Pancreas (tissue), 10 donors: ENCODE measurements at places on chromosomes 2 and 18.

DNA sequence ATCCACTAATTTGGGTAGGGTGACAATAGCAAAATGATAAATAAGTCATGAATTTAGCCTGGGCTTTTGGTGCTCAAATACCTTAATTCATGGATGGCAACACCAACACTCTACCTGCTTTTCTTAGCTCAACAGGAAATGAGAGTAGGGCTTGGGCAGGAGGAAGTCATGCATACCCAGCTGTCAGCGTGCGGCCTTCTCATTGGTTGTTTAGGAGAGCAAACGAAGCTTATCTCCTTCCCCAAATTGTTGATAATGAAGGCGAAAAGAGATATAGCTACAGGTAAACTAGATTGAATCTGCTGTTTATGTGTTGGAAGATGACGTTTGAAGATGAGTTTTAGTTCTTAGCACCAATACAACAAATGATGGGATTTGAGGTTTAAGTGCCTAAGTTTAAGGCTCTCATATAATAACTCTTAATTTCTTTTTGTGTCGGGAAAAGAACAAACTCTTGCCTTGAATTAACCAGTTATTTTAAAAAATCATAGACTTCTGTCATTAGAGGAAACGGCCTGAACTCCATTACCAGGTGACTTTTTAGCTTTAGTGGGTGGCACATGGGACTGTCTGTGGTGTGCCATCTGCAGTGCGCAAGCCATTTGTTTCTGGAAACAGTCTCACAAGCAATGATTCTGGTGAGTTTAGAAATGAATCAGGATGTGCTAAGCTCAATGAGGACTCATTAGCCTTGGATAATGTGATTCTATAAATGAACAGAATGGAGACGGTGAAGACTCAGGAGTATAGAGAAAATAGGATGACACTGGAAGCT lies 19.8 kb downstream of the MAP4K4 start:
- DNase-seq = no peak

DNA sequence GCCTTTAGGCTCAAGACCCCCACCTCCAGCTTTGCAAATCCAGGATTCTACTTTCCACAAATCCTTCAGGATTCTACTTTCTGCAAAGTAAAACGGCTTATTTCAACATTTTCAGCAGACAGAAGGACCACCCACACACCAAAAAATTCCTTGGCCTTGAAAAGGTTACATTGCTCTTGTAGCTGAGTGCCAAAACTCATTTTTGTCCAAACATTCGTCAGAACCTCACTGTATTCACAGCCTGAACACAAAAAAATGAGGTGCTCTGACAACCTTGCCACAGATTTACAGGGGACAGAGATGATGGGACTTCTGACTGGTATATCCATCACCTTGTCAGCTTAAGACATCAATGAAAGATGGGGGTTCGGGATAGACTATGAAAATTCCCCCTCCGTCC lies 63.0 kb upstream of the COX7A2L start:
- no peak for DNase-seq

DNA sequence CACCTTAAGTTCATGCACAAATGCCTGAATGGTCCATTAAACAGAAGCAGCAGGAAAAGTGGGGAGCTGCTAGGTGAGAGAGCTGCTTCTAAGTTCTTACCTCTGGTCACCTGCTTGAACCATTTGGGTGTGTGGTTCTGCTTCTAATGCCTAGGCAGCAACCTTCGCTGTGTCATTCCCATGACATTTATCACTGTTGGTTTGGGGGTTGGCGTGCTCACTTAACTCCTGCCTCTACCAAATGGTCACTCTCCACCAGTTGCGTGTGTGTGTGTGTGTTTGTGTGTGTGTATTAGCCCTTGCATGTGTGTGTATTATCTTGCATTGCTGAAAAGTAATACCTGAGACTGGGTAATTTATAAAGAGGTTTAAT lies 56.2 kb downstream of the NCAPH start:
- DNase-seq = no peak

- peak; percentile 46 for DNase-seq
Measured at GRCh38 chr2:240932001-240932723, 26.0 kb downstream of the CROCC2 start.

- DNase-seq = no peak
Measured at GRCh38 chr2:235532307-235532706, 38.5 kb downstream of the AGAP1 start.

DNA sequence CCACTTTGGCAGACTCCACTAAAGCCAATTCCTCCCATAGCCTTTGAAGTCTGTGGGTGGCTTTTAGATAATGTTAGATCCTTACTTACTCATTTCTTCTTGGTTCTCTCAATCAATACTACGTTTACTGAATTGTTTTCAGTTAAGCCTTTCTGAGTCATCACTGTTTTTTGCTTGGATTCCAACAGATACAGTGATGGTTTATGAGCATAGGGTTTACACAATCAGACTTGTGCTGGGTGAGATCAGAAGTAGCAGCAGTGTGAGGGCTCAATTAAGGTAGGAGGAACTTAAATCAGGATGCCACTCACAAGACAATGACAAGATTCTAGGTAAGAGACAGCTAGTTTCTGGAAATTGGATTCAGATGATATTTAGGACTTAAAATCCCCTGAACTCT lies 297.7 kb upstream of the DOK6 start:
- no peak for DNase-seq

GRCh38 chr18:23105581-23106219 lies 29.6 kb upstream of the CABLES1 start:
- DNase-seq = no peak

GRCh38 chr2:106885971-106886915 lies at the start of gene ST6GAL2:
TSS of gene ST6GAL2 (minus strand) at chr2:106886167. CDS start at chr2:106843977, 42,190 bp downstream.
- DNase-seq = peak; percentile 58

DNA sequence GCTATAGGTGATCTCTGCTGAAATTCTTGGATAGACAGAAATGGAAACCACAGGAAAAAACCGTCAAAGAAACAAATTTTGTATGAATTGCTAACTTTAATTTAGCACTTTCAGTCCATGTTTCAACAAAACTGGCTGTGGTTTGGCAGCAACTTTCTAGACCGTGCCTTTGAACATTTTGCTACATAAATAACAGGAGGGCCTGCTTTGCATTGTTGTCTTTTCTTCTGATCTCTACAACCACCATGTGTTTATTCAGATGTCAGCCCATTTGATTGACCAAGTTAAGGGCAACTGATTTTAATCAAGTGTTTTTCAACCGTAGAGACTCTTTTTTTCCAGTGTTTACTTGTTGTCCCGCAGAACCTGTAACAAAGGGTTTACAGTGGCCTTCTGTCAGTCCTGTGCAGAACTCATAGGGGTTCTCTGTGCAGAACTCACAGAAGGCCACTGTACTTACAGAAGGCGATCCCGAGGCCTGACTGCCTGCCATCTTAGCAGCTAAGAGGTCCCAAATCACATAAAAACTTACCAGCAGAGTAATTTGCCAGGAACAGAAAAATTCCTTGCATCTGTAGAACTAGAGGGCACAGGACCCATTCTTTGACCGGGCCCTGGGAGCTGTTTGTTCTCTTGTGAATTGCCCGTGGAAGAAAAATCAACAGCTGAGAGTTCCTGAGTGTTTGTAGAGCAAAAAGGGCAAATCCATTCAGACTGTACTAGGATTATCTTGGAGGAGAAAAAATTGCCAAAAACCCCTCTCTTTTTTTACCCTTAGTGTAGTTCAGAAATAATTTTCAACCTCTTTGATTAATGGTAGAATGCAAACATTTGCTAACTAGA lies 120.6 kb downstream of the PRKRA start:
- no peak for DNase-seq
